ENCODE measurements at places on chromosomes 5 and 9.

DNA sequence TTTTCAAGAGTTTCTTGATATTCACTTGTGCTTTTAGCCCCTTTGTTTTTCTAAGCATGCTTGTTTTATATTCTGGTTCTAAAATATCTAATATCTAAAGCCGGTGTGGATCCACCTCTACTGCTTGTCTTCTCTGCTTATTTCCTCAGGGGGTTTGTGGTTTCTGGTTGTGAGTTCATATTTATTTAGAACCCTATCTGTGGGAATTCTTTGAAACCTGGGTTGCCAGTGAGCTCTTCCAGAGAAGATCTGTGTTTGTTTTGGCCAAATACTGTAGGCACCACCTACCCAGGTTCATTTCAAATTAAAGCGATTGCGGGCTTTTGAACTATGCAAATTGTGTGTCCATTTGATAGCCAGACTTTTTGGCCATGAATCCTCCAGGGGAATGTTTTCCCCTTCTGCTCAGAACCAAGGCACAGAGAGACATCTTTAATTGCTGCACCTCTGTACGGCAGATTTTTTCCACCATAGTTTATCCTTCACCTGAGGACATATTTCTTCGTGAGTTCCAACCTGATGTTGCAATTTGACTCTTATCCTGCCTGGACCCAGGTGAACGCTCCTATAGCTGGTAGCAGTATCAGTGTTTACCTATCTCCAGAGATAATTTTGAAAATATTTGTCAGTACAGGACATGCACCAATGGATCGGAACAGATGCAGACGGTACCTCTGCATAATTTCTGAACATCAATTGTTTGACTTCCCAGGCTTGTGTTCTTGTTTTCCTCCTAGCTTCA is 2.4 kb upstream of the ZBTB43 start:
- no peak for DNase-seq

DNA sequence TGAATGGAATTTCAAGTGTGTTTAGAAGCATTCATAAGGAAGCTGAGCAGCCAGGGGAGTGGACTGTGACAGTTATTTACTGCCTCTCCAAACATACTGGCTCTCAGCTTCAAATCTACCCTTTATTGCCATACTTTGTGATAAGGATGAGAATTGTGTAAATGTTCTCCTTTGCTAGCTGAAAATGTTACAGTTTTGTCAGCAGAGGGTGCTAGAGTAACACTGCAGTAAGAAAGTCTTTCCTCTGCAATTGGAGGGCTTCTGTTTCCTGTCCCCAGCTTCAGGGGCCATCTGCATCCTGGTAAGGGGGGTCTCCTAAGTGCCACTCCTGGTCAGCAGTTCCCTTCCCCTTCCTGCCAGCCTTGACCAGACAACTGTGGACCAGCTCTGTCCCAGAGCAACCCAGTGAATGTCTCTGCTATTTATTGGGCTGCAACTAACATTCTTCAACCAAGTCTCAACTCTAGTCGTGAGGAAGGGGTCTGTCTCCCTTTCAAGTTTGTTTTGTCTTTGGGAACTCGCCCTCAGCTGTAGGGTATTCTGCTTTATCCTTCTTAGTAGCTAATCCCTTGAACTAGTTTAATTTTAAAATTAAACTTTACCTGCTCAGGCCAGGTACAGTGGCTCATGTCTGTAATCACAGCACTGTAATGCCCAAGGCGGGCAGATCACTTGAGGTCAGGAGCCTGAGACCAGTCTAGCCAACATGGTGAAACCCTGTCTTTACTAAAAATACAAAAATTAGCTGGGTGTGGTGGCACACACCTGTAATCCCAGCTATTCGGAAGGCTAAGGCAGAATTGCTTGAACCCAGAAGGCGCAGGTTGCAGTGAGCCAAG is 45.3 kb downstream of the RAPGEF6 start:
- no peak for DNase-seq

DNA sequence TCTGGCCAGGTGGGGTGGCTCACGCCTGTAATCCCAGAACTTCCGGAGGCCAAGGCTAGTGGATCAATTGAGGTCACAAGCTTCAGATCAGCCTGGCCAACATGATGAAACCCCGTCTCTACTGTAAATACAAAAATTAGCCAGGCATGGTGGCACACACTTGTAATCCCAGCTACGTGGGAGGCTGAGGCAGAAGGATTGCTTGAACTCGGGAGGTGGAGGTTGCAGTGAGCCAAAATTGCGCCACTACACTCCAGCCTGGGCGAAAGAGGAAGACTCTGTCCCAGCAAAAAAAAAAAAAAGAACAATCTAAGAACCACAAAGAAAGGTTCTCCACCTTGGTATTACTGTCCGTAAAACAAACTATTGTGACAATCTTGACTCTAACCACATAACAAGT is 9.7 kb downstream of the MYO10 start:
- DNase-seq = no peak

- DNase-seq = no peak
Measured at GRCh38 chr5:42894057-42894456, 82.4 kb upstream of the SELENOP start.

GRCh38 chr5:132608107-132608506 is 49.9 kb upstream of the IL13 start:
- DNase-seq = no peak

DNA sequence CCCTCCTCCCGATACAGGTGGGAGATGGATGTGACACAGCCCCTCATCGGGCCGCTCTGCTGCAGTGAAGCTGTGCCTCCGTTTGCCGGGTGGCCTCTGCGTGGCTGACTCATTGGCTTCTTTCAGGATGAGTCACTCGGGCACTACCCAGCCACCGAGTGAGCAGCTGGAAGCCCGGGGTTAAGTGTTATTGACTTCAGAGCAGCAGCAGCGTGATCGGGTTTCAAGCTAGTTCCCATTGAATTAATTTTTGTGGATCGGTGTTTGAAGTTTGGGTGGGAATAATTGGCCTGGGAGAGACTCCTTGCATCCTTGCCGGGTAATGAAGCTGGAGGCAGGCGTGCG is 266.4 kb upstream of the IRX4 start:
- DNase-seq = no peak

DNA sequence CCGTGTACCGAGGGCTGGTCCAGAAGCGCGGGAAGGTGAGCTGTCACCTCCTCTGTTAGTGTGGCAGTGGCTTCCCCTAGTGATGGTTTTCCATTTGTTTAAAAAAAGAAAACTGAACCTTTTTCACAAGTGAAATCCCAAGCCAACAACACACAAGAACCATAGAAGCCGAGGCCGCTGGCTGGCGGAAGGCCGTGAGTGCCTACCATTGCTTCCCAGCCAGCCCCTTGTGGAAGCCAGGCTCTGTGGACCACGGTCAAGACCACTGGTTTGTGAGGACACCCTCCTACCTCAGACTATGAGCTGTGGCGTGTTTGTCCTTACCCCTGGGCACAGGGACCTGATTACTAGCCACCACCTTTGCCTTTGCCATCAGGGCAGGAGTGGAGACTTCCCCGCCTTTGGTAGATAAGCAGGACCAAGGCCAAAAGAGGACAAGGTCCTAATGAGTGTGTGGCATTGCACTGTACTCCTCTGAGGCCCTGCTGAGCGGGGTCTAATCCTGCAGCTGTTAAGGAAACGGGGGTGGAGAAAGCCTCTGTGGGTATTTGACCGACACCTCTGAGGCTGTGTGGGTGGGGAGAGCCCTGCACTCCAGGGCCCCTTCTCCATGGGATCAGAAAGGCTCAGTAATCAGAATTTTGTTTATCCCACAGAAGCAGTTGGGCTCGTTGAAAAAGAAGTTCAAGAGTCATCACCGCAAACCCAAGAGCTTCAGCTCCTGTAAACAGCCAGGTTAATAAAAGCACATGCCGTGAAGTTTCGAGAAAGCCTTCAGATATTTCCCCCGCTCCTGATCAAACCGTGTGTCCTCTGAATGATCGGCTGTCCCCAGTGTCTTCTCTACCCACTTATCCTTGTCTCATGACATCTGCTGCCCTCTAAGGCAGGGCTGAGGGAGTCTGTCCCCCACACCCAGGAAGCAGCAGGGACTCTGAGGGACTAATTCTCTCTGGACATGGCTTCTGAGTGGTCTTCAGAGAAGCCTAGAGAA is 4.3 kb downstream of the SURF2 start:
- DNase-seq = no peak

GRCh38 chr5:64690417-64691151 is at the start of gene SHISAL2B:
SHISAL2B (plus strand) TSS chr5:64690503; CDS start chr5:64690624, 121 bp downstream.
- DNase-seq = no peak

DNA sequence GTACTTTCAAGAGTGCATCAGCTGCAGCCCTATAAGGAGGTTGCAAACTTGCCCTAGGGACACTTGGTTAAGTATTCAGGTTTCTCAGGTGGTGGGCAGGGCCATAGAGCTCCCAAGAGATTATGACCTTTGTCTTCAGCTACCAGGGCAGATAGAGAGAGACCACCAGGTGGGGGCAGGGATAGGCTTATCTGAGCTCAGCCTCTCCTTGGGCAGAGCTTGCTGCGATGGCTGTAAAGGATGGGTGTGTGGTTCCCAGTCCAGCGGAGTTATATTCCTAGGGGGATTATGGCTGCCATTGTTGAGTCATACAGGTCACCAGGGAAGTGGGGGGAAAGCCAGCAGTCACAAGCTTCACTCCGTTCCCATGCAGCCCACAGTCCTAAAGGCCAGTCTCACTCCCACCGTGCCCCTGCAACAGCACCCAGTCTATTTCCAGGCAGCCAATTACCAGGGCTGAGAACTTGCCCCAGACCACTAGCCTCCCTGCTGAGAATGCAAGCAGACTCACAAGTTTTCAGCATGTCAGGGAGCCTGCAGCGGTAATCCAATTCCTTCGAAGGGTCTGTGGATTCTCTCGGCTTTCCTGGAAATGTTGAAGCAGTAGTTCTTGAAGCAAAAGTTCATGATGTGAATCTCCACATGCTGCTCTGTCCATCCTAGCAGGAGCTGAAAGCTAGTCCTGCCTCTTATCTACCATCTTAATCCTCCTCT is 151.5 kb downstream of the SLC12A2 start:
- no peak for DNase-seq

GRCh38 chr9:136531904-136532798 is 13.7 kb downstream of the NOTCH1 start:
- no peak for DNase-seq

- DNase-seq = no peak
Measured at GRCh38 chr5:1495525-1495897, 28.2 kb downstream of the LPCAT1 start.

GRCh38 chr9:27572918-27573633 is at the start of gene C9orf72:
C9orf72 (minus strand) TSS chr9:27573481; CDS start chr9:27567120, 6,361 bp downstream.
- DNase-seq = peak; percentile 86

DNA sequence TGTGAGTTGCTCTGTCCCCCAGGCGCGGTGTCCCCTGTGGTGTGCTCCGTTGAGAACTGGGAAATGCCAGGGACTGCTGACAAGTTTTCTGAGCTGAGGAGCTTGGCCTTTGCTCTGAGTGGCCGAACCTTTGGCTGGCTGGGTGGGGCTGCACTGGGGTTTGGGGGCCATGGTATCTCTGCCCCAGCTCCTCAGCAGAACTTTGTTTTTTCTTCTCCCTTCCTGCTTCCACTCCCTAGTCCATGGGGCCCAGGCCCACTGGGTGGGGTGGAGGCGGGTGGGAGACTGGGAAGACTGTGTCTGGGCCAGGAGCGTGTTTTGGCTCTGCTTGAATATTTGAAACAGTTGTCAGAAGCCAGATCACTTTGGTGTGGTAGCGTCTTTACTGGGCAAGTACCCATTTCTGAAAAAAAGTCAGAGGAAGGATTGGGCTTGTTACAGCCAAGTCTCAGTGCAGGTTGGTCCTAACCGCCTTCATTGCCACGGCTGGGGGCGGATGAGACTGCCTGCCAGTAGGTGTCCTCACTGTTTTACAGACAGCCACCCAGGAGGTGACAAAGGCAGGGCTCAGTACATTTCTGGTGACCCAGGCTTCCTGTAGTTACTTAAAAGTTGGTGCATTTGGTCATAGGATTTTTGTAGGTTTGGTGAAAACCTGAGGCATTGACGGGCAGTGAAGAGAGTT is 92.7 kb downstream of the DAB2IP start:
- DNase-seq = no peak

DNA sequence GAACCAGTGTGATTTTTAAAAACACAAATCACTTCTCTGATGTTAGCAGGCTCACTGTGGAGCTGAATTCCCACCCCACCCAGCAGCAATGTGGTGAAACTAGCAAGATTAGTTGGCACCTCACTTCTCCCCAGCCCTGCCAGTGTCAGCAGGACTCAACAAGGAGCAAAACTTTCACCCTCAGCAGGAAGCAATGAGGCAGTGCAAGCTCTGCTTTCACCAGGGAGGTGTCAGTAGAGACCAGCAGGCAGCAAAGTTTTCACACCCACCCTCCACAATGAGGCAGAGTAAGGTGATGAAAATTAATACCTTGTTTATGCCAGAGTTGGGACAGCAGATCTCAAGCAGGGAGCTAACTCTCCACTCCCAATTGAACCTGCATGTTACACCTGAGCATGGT is 565.0 kb downstream of the CETN3 start:
- no peak for DNase-seq

GRCh38 chr5:35338157-35338453 is 107.8 kb upstream of the PRLR start:
- DNase-seq = no peak

GRCh38 chr9:112582371-112583262 is 96.0 kb downstream of the KIAA1958 start:
- DNase-seq = no peak

DNA sequence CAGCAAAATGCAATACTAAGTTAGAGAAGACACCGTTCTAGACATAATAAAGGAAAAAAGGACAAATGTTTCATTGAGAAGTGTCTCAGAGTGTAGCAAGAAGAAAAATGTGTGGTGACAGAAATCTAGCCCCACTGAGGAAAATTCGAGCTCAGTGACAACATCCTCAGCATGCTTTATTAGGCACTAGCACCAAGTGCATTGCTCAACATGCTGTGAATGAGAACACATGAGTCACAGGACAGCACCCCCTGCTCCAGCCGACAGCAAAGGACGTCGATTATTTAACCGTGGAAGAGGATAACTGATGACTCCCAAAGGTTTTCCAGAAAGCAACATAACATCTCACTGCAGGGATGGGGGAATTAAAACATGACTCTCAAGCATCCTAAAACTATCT is 182.7 kb downstream of the GNAQ start:
- DNase-seq = no peak

GRCh38 chr9:83472221-83472665 is 66.0 kb downstream of the FRMD3 start:
- DNase-seq = no peak

GRCh38 chr5:41057231-41057630 is 13.9 kb downstream of the MROH2B start:
- no peak for DNase-seq

DNA sequence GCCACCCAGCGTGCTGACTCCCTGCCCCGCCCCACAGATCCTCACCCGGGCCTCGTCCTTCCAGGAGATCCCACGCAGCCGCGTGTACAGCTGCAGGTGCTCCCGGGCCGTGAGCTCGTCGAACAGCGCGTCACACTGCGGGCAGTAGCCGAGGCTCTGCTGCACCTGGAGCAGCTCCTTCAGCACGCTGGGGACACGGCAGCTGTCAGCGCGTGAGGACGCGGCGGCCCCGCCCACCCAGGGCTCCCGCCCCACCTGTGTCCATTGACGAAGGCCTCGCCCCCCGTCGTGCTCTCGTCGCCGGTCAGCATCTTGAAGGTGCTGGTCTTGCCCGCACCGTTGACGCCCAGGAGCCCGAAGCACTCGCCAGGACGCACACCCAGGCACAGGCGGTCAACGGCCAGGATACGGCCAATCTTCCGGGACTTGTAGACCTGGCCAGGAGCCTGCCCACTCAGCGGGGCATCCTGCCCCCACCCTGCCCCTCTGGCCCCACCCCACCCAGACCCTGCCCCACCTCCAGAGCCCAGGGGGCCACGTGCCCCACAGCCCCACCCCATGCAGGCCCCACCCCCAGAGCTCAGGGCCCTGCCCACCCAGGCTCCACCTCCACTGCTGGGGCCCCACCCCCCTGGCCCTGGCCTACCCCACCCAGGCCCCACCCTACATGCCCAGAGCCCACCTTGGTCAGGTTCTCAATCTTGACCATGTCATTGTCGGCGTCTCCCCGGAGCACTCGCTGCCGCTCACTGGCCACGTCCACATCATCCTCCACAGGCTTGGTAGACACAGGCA is 13.8 kb upstream of the CLIC3 start:
- DNase-seq = no peak

All from activated CD4-positive, alpha-beta T cell treated with anti-CD3 and anti-CD28 coated beads, Interleukin-2, amount 50 U/mL, for 4 hours (primary cell).